SW 1271 (cell line): ENCODE measurements at places on chromosomes 16 and 17.

DNA sequence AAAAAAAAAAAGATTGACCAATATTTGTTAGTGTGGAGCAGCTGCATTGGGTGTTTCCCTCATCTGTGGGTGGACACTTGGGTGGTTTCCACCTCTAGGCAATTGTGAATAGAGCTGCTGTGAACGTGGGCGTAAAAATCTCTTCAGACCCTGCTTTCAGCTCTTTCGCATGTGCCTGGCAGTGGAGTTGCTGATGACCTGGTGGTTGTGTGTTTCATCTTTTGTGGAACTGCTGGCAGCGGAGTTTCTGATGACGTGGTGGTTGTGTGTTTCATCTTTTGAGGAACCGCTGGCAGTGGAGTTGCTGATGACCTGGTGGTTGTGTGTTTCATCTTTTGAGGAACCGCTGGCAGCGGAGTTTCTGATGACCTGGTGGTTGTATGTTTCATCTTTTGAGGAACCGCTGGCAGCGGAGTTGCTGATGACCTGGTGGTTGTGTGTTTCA lies 21.4 kb downstream of the ZC3H18 start:
- no peak for DNase-seq

GRCh38 chr16:66961065-66961744 lies at the start of gene CES3:
Gene CES3 (plus strand): TSS chr16:66961266. CDS start chr16:66961308, 42 bp downstream.
- peak; percentile 12 for DNase-seq

DNA sequence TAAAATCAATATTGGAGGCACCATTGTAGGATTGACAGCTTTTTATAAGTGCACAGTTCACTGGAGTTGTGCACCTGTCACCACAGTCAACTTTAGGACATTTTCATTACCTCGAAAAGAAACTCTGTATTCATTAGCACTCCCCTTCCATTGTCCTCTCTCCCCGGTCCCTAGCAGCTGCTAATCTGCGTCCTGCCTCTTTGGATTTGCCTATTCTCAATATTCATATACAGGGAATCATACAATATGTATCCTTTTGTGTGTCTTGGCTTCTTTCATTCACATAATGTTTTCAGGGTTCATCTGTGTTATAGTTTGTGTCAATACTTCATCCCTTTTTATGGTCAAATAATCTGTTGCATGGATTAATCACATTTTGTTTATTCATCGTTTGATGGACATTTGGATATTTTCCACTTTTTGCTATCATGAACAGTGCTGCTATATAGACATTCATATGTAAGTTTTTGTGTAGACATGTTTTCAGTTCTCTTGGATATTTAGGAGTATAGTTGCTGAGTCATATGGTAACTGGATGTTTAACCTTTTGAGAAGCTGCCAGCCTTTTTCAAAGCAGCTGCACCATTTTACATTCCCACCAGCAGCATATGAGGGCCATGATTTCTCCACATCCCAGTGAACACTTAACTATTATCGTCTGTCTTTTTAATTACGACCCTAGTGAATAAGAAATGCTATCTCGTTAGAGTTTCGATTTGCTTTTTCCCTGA lies 9.8 kb downstream of the DNAJA3 start:
- DNase-seq, result no peak

- DNase-seq, result no peak
These were observed 174.9 kb upstream of the KCNJ16 start for GRCh38 chr17:69900101-69900500.

- DNase-seq, result no peak
These were observed 106.8 kb downstream of the METRNL start for GRCh38 chr17:83186226-83186625.

GRCh38 chr17:41967141-41967920 lies 736 bp downstream of the CNP start:
- no peak for DNase-seq

- peak; percentile 68 for DNase-seq
These were observed 658 bp downstream of the TNFRSF12A start for GRCh38 chr16:3020604-3021448.

DNA sequence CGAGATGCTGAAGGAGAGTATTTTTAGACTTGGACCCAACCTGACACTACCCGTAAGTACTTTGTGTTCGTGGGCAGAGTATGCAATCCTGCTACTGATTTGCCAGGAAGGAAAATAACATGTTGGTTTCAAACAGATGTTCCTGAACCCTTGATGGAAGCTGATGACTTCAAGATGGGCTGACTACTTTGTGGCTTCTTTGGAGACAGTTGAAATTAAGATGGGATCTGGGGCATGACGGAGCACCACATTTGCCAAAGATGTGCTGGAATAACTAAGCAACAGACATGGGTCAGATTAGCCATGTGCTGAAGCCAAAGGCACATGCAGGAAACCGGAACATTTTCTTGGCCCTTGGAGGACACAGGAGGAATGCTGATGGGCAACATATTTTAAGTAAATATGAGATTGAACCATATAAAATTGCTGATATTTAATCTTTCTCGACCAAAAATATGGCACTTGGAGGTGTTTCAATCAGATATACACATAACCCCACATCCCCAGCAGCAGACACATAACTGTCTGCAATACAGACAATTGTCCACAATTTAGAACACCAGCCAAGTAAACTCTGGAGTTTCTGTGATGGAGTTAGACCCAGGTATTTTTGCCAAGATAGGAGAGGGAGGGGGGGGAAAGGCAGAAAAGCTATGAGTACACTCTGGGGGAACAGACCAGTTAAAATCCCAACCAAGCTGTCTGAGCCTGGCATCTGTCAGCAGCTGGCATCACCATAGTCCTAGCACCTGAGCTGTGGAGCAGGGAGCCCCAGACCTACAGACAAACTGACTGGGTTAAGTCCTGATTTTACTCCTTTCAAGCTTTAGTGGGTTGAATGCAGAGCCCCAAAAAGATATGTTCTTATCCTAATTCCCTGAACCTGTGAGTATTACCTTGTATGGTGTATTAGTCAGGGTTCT lies 329.4 kb upstream of the CDH5 start:
- no peak for DNase-seq

- no peak for DNase-seq
These were observed 15.8 kb upstream of the ITGAD start for GRCh38 chr16:31377210-31377903.

- DNase-seq, result no peak
These were observed 12.2 kb upstream of the CES3 start for GRCh38 chr16:66948837-66949225.

DNA sequence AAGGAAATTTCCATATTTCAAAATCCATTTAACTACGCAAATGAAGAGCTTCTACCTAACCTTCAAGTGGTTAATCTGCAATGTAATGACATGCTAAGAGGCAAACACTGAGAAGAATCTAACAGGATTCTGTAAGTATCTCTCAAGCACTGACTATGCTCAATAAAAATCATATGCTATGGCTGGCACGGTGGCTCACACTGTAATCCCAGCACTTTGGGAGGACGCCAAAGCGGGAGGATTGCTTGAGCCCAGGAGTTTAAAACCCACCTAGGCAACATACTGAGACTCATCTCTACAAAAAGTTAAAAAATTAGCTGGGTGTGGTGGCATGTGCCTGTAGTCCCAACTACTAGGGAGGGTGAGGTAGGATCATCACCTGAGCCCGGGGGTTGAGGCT lies 32.7 kb downstream of the GNA13 start:
- no peak for DNase-seq

- no peak for DNase-seq
These were observed 222.9 kb downstream of the SLC39A11 start for GRCh38 chr17:72869630-72870029.

GRCh38 chr17:75808549-75808904 lies 23.9 kb downstream of the UNK start:
- no peak for DNase-seq

DNA sequence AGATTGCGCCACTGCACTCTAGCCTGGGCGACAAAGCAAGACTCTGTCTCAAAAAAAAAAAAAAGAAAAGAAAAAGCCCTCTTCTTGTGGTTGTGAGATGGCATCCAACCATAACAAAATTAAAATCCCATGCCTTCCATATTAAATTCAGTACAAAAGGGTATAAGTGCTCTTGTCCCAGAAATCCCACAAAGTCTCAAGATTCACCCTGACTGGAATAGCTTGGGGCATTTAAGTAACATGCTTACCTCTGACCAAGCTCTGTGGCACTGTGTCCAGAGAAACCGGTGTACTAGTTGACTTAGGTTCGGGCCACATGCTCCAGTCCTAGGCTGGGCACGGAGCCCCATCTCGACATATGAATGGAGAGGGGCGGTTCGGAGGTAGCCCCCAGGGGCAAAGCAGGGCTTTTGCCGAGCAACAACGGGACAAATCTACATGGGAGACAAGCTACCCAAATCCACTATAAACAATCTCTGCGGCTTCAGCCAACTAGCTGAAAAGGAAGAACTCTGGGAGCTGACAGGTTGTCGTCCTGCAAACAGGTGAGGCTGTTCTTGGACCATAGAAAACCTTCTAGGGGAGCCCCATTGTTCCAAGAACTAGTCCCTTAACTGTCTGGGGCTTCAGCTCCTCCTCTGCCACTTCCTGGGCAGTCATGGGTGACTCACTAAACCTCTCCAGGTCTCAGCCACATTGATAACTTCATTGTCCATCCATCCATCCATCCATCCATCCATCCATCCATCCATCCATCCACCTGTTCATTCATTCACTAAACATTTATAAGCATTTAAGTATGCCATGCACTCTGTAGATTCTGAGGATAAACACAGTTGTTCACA lies 10.3 kb upstream of the IL4R start:
- no peak for DNase-seq

DNA sequence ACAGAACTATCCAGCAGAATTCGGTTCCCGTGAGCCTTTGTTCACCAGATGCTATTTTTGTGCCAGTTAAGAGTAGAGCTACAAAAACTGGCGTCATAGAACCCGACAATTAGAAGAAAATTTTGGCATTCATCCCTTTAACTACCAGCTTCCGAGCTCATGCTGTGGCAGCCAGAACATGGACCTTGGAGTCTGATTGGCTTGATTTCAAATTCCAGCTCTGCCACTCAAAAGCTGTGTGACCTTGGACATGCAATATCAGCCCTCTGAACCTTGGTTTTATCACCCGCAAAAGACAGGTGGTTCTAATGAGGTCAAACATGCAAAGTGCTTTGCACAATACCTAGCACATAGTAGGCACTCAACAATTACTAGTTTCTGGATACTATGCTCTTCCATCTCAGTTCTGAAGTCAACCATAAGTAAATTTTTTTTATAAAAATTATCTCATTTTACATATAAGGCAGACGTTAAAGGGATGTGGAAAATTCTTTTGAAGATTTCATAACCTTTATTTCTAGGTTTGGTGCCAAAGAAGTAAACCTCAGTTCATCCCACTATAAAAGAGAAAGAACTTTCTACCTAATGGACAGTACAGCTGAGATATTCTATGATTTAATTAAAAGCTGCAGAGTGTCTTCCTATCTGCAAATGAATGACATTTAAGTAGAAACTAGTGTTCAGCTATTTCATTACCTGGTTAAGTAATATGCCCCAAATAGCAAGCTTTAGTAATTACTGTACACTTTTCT lies 331.5 kb downstream of the HAPSTR1 start:
- DNase-seq, result no peak

DNA sequence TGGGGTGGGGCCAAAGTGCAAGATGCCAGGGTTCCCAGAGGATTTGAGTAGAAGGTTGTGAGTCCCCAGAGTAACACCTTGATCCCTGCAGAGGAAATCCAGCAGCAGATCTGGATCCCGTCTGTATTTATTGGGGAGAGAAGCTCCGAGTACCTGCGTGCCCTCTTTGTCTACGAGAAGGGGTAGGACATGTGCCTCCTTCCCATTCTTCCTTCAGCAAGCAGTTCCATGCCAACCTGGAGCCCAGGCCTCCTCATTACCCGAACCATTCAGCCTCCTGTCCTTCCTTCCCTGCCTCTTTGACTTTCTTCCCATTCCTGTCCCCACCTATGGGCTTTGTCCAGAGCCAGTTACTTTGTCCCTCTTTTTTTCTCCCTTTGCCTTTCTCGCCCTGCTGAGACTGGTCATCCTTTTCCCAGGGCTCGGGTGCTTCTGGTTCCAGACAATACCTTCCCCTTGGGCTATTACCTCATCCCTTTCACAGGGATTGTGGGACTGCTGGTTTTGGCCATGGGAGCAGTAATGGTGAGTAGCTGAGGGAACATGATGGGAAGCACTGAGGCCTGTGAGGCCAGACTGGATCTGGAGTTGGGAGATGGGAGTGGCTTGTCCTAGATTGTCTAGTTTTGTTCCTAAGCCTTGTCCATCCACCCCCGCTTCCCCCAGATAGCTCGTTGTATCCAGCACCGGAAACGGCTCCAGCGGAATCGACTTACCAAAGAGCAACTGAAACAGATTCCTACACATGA lies 2.9 kb downstream of the RNF167 start:
- no peak for DNase-seq

- DNase-seq, result no peak
These were observed 304.7 kb downstream of the ZFHX3 start for GRCh38 chr16:72743011-72743761.

DNA sequence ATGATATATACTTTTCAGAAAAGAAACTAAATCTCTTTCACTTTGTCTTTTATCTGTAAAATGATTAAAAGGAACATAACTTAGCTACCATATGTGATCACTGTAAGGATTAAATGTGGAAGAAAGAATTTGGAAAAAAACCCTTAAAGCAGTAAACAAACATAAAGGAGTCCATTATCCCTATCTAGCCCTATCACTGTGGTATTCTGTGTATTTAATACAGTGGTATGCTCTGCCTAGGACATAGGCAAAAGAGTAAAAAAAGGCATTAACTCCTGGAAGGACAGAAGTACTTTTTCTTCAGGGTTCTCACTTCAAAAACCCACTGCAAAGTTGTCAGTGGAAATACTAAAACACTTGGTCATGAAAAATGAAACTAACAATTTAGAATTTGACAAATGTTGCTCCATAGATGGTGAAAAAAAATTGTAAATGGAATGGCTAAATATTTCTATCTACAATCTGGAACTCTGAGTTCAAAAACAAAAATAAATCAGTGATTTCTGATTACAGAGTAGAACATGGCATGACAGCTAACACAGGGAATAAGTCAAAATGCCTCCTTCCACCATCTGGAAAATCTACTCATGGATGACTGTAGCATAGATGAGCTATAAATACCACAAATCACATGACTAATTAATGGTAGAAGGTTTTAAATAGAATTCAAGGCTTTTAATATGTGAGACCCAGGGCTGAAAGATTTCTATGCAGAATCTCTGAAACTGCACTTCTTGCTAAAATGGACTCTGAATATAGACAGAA lies 140.1 kb downstream of the ITFG1 start:
- no peak for DNase-seq

GRCh38 chr17:47119746-47120520 lies 69.2 kb downstream of the CDC27 start:
- DNase-seq, result no peak

DNA sequence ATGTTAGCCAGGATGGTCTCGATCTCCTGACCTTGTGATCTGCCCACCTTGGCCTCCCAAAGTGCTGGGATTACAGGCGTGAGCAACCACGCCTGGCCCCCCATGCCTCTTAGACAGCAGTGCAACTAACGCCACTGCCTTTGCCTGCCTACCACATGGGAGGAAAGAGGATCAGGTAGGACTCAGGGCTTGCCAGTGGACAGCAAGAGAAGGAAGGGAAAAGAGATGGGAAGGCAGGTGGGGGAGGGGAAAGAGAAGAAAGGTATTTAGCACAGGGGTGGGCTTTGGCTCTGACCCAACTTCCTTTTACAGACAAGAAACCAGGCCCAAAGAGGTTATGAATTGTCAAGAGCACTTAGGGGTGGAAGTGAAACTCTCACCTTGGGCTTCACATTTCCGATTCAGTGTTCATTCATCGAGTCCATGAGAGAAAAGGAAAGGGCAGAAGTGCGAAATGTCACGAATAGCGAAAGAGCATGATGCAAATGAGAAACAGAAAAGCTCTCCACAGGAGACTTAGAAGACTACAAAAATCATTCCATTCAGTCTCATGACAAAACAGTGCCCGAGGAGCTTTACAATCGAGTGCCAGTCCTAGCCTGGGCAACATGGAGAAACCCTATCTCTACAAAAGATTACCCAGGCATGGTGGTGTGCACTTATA lies 36.4 kb downstream of the CDK5R1 start:
- no peak for DNase-seq
